ENCODE measurements at places on chromosomes 11 and 22. TPM values are rescaled to one million over a fixed set of nuclear protein-coding genes. Genes with fewer than 3 reads are reported as not detected.

The OR51E1 gene
- not detected for total RNA-seq

The E2F8 gene
- total RNA-seq, result 8.5 TPM

The SHISAL1 gene
- total RNA-seq, result 0.07 TPM

The MMP8 gene
- total RNA-seq, result not detected

The PGR gene
- not detected for total RNA-seq

The RAB36 gene
- total RNA-seq, result 2.7 TPM

The SYCE3 gene
- not detected for total RNA-seq

The GSTT2B gene
- 10.1 TPM for total RNA-seq

All from M059J (cell line).